ENCODE measurements at places on chromosomes 7 and 10.

DNA sequence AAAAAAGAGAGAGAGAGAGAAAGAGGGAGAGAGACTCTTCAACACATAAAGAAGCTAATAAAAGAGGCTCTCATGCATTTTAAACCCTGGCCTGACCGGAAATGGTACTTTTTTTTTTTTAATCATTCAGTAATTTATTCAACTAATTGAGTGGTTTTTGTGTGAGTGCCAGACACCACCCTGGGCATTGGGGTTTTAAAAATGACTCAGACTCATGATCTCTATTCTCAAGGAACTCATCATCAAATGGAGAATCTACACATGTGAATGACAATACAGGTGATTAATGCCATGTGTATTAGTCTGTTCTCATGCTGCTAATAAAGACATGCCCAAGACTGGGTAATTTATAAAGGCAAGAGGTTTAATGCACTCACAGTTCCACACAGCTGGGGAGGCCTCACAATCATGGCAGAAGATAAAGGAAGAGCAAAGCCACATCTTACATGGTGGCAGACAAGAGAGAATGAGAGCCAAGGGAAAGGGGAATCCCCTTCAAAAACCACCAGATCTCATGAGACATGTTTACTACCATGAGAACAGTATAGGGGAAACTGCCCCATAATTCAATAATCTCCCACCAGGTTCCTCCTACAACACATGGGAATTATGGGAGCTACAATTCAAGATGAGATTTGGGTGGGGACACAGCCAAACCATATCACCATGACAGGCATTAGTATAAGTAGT is 158.5 kb upstream of the AUTS2 start:
- no peak for DNase-seq

- DNase-seq = no peak
Observed at GRCh38 chr7:137073571-137074325, 205.3 kb downstream of the CHRM2 start.

DNA sequence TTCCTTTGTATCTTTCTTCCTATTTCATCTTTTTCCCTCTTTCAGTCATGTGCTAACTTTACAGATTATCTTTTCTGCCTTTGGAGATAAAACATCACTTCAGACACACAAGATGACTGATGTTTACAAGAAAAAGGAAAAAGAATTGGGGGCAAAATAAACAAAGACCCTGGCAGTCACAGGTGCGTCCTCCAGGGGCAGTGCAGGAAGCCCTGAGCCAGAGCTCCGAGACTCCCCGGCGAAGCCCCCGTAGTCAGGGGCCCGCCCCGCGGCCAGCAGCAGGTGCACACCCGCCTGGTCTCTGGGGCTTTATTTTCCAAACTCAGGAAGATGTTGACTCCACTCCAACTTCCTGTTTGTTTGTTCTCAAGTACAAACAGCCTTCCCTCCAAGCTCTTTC is 10.2 kb downstream of the STK32C start:
- no peak for DNase-seq

DNA sequence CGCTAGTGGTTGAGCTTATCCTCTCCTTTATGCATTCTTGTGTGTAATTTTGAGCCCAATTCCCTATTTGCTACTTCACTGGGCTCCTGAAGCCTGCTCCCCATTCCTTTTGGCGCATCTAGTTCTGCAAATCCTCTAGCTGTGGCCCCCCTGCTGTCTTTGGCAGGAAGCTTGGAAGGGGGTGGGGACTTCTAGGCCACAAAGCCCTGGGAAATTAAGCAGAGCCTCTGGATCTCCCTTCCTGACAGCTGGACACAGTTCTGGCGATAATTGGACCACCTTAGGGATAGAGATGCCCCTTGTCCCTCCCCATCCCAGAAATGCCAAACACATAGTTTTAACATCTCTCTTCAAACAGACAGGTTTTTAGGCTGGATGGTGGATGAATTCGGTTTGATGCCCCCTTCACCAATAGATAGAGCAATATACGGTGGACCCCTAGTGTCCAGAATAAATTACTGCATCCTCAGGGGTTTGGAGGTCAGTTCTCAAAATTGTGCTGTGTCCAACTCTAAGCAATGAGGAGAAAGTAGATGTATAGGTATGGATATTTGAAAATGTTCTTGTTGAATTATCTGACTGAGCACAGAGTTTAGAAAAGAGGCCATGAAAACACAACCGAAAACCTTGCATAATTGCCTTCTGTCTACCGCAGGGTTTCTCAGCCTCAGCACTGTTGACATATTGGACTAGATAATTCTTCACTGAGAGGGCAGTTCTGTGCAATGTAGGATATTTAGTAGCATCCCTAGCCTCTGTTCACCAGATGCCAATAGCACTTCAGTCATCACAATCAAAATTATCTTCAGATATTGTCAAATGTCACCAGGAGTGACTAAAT is 75.5 kb downstream of the PAPSS2 start:
- peak; percentile 7 for DNase-seq

DNA sequence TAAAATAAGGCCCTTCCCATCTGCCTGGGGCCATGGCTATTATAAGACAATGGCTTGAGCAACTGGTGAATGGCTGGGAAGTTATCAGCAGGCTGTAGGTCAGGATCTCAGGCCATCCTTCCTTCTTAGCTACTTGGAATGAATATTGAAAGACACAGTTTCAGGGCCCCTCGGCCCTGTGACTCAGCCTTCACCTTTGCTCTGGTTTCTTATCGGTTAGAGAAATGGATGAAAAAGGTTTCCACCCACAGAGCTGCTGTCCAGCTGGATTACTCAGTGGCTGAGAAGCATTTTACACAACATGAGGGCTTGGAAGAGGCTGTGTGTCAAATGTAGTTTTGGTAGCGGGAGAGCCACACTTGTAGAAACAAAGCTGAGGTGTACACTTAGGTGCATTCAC is 9.4 kb downstream of the ACSL5 start:
- DNase-seq = no peak
